ENCODE measurements at places on chromosomes 16 and 17.

- no peak for DNase-seq
Observed at GRCh38 chr17:12081720-12082119, 61.0 kb downstream of the MAP2K4 start.

DNA sequence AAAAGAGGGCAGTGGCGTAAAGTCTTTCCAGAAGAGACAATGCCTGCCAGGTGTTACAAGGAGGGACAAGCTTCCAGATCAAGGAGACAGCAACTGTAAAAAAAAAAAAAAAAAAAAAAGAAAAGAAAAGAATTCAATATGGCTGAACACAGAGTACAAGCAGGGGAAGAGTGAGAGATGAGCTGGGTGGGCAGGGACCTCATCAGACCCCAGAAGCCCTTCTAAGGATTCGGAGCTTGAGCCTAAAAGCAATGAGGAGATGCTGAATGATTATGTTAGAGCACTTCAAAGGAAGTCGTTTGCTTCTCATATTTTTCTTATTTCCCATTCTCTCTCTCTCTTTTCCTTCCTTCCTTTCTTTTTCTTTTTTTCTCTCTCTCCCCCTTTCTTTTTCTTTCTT, 103.0 kb downstream of the YPEL2 start:
- no peak for DNase-seq

DNA sequence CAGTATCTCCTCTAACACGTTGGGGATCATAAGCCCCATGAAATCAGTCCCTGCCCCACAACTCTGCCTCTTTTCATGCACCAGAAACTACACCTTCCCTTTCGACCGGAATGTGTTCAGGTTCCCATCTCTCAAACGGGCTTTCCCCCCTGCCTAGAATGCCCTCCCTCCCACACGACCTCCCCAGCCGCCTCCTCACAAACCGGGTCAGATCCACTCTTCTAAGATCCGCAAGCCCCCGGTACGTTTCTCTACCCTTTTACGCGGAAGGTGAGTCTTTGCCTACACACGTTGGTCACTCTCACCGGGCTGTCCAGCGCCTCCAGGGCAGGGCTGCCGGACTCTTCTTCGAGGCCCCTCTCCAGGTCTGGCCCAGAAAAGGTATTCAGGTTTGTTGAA, 708 bp downstream of the DHX33 start:
- no peak for DNase-seq

DNA sequence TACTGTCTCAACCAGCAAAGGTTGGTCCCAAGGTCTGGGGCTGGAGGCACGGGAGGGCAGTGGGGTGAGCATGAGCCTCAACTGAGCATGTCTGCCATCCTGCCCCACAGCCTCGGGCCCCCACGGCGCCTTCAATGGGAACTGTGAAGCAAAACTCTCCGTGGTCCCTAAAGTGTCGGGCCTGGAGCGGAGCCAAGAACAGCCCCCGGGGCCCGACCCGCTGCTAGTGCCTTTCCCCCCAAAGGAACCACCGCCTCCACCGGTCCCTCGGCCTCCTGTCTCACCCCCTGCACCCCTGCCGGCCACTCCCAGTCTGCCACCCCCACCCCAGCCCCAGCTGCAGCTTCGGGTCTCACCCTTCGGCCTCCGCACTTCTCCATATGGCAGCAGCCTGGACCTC, 4.2 kb downstream of the FBRS start:
- DNase-seq, result no peak

GRCh38 chr16:63982110-63982509, 1139.8 kb downstream of the CDH11 start:
- no peak for DNase-seq

DNA sequence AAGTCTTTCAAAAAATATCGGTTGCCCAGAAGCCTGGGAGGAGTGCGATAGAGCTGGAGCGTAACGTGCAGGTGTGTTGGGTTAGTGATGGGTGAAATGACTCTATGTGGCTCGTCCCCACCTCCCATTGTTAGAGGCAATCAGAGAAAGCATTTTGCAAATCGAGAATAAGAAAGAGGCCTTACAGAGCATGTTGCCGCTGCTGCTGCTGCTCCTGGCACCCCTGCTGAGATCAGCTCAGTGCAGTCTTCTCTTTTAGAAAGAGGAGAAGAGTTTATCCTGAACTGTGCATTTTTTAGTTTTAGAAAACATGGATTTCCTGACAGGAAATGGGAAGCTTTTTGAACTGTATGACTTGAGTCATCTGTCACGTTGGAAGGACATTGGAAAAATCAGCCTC, 774.5 kb upstream of the RBFOX1 start:
- no peak for DNase-seq

DNA sequence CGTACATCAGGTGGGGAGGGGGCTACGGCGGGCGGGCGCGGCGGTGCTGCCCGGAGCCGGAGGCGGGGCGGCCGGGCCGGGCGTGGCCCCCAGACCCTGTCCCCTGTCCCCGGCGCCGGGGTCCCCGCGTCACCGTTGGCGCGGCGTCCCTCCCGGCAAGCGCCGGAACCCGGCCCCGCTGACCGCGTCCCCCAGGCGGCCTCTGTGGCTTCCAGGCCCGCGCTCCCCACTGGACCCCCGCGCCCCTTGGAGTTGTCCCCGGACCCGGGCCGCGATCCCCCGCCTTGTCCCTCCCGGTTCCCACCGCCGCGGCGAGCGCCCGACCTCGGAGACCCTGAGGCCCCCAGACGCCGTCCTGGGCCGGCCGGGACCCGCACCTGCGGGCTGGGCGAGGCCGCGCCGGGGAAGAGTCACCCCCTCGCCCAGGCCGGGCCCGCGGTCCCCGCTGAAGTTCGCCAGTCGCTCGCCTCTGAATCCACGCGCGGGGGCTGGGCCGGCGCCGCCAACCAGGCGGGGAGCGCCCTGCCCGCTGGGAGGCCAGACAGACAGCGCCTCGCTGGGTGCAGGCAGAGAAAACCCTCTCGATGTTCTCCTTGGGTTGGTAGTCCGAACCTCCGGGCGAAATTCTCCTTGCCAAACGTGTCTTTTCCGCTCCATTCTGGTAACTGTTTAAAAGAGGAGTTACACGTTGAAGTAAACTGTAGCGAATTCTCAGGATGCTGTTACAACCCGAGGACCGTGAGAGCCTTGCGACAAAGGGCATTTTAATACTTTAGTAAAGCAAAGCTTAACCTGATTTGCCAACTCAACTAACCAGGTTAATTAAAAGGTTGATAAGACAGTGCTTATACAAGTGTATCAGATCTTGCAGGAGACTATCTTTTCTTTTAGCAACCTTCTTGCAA, 761 bp downstream of the GAN start:
- DNase-seq, result peak; percentile 63

- DNase-seq, result no peak
Observed at GRCh38 chr16:50815382-50815781, 73.5 kb downstream of the CYLD start.

- peak; percentile 83 for DNase-seq
Observed at GRCh38 chr16:30893744-30894539, at the start of gene BCL7C. BCL7C (minus strand) TSS chr16:30894077; CDS start chr16:30893944, 133 bp downstream.

- peak; percentile 10 for DNase-seq
Observed at GRCh38 chr17:74646231-74646630, 22.7 kb upstream of the CD300E start.

DNA sequence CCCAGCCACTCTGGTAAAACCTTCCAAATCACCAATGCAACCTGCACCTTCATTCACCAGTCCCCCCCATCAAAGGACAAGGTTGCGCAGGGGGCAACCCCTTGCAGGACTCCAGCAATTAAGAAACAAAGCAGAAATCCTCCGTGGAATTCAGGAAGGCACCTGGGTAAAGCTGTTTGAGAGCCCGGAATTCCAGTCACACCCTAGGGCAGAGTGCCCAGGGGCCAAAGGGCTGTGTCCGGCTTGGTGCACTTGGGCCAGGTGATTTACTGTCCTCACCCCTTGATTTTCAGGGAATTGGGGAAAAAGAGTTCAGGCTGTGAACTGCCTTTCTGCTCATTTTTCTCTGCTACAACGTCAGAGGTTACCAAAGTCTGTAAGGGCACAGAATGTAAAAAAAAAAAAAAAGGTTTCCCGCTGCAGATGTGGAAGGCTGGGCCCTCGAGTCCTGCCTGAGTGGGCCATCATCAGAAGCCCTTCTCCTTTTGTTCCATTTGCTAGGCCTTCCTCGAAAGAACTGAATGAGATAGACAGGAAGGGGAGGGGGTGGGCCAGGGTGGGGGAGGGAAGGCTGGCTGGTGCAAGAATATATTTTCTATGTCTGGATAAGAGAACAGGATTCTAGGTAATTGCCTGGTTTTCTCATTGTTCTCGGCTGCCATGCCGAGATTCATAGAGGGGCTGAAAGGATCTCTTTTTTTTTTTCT, 266.5 kb upstream of the PSMD7 start:
- no peak for DNase-seq

DNA sequence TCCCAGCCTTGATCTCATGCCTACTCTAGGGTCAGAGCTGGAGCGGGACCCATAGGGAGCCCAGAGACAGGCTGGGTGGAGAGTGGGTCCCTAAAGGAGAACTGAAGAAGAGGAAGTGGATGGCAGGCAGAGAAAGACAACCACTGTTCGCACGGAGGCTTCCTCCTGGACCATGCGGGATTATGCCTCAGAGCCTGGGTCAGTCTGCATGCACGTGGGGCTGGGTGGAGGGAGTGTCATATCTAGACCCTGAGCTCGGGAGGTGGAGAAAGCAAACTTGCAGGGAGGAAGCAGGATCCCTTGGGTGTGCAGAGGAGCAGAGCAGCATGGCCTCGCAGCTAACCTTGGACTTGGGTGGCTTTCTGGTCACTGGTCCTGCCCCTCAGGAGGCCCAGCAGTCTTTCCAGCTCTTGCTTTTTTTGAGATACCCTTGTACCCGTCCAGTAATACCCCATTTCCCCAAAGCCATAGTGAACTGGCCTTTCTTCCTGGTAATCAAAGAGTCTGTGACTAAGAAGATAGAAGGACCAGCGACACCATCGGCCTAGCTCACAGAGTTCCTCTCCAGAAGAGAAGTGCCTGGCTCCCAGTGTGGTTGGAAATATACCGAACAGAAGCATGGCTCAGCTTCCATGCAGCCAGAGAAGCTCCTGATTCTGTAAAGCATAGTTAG, 344.2 kb downstream of the CPPED1 start:
- no peak for DNase-seq

DNA sequence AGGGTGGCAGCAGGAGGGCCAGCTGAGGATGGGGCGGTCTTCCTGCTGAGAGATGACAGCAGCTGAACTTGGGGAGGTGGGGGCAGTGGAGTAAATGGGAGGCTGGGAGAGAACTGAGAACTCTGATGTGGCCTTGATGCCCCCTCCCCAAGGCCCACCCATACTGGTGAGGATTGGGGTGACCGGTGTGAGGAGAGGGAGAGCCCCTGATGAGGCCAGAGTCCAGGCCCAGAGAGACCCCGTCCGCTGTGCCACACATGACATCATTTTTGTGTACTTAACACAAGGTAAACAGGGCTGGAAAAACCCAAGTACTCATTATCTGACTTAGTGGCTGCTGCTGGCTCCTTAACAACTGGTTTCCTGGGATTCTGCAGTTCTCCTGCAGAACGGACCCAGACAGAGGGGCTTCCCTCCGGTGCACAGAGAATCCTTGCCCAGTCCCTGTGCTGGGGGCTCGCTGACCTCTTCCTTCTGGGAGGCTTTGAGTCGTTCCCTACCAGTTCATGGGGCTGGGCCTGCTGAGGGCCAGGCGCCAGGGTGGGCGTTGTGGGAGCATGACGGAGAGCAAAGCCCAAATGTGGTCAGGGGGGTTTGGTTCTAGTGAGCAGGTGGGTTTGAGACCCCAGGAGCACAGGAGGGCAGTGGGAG, 207.6 kb downstream of the RAB11FIP4 start:
- DNase-seq, result no peak

DNA sequence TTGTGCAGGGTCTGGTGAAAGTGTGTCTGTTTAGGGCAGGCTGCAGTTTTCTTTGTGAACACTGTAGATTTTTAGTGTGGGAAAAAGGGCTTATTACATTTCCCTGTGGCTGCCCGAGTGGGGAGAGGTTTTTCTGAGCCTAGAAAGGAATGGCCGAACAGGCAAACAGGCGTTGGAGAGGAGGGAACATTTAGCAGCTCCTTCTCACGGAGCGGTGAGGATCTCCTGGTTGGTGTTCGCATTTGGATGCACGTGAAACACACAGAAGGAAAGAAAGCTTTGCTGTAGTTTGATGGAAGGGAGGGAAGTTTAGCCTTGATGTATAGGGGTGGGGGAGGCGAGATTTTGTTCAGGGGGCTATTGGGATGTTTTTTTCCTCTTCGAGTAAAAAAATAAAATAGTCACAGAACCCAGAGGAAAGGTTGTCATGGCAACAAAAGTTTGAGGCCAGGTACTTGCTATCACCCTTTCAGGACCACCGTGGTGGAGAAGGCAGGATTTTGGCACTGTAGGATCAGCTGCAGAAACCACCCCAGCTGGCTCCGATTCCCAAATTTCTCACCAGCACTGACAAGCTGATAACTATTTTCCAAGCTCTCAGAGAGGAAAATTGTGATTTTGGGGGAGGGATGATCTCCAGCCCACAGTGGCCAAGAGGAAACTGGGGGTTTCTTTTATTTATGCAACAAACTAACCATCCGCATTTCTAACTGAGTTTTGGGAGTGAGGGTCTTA, 3.5 kb downstream of the GSG1L start:
- DNase-seq, result no peak

DNA sequence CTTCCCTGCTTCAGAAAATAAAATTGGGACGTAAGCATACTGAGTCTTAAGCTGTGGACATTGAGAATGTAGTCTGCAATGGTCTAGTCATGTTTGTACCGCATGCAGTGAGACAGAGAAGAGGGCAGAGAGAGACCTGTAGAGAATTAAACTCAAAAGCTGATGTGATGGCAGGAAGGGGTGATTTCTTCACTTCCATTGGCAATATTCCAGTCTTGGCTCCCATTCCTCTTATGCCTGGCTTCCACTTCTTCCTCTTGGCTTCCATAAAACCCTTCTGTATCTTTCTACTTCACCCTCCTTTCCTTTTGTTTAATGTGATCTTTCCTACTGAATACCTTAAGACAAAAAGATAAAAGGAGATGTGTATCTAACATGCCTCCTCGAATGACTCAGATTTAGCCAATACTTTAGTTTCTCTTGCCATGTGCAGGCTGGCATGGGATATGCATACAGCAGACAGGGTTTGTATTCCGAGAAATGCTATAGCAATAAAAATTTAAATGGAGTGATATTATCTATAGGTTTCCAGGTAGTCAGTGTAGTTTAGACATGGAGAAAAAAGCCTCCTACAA, 423.1 kb upstream of the DYNLRB2 start:
- no peak for DNase-seq

GRCh38 chr17:45293413-45294211, 23.2 kb downstream of the MAP3K14 start:
- peak; percentile 87 for DNase-seq
